ENCODE measurements at places on chromosomes 16 and 17.

- no peak for DNase-seq
Measured at GRCh38 chr16:7361416-7362129, 28.9 kb downstream of the RBFOX1 start.

- no peak for DNase-seq
Measured at GRCh38 chr17:77936881-77937280, 21.6 kb upstream of the TNRC6C start.

DNA sequence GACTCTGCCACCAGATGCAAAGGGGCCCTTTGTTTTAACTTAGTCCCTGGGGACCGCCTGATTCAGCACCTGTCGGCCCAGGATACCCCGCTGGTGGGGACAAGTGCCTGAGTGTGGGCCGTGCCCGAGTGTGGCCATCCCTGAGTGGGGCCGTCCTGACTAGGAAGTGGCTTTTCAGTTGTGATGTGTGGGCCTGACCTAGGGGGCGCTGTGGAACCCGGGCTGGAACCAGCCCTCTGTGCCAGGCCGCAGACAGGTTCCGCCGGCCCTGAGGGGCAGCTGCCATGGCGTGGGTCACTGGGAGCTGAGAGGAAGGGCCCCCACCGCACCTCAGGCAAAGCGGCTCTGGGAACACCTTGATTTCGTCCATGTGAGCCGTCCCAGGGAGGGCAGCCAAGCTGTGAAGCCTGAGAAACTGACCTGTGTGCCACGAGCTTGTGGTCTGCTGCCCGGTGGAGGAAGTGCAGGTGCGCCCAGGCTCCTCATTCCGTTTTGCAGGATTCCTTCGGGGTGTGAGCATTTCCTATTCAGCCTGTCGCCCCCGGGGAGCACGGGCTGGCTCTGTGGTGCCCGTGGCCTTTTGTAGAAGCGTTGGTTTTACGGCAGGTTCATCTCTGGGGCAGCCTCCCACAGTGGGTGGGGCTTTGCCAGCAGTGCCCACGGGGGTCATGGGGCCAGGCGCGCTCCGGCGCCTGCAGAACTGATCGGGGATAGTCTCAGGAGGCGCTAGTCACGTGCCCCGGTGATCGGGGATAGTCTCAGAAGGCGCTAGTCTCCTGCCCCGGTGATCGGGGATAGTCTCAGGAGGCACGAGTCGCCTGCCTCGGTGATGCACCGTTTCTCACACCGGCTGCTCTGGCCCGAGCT is 5.3 kb downstream of the RPL13 start:
- DNase-seq: peak; percentile 46

DNA sequence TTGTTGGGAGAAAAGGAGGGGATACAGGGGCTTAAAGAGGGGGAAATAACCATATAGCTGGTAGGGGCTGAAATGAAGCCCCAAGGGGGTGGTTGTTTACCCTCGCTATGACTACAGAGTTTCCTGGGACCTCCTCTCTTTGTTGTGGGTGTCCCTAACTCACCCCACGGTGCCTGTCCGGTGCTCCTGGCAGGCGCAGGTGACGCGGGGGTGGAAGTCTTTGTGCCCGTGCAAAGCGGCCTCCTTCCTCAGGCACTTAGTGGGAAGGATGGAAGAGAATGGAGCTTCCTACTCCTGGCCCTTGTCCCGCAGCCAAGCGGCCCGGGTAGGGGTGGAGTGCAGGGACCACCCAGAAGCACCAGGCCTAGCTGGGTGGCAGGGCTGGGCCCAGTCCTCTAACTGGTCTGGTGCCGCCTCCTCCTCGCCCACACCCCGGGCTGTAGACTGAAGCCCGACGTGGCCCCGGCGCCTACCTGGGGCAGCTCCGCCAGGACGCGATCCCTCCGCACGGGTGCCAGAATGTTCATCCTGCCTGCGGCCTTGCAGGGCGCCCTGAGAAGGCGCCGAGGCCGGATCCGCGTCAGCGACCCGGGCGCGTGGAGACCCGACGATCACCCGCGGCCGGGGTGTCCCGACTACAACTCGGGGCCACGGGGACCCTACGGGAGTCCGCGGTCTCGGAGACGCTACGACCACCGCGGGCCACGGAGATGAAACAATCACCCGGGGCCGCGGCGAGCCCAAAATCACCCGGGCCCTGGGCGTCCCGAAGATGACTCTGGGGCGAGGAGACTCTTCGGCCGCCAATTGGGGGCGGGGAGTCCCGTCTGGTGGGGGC is 709 bp downstream of the RAB34 start:
- peak; percentile 74 for DNase-seq

- DNase-seq: no peak
Measured at GRCh38 chr16:69563605-69564580, 1.9 kb upstream of the NFAT5 start.

DNA sequence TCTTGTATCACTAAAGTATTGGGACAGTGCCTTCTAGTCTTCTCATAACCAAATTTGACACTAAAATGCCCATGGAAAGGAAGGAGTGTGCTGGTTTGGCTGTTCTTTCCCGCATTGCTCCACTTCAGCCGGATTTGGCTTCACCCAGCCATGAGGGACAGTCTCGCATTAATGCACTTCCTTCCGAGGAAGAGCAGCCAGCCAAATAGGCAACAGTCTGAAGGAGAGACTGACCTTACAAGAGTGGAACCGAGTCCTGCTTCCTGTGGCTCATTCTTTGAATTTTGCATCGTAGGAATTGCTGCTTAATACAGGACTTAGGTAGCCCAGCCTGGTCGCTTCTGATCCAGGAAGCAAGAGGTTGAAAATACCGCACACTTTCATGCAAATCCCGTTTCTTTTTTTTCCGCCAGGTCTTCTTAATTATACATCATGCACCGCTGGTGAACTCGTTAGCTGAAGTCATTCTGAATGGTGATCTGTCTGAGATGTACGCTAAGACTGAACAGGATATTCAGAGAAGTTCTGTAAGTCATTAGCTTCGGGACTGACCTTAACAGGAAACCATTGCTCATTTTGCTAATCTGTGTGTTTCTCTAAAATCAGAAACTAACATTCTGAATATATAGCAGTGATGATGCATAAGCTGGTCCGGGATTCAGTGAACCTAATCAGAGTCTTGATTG is 38.2 kb downstream of the CLEC16A start:
- peak; percentile 72 for DNase-seq

GRCh38 chr16:85610446-85611193 is 2.5 kb upstream of the GSE1 start:
- DNase-seq: peak; percentile 91

DNA sequence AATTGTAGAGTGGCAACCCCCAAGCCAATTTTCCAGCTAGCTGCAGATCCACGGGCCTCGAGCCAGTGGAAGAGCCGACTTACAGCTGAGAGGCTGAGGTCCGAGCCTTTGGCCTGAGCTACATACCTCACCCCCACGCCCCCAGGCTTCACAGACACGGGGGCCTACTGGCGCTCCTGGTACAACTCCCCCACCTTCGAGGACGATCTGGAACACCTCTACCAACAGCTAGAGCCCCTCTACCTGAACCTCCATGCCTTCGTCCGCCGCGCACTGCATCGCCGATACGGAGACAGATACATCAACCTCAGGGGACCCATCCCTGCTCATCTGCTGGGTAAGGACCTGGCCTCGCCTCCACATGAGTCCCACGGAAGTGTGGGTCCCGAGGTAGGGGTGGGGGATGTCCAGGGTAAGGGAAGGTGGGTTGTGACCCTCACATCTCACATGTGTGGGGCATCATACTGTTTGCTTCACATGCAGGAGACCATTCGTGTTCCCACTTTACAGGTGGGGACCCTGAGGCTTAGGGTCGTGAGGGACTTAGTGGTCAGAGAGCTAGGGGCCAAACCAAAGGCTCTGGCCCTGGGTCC is 3.4 kb downstream of the ACE start:
- DNase-seq: no peak

DNA sequence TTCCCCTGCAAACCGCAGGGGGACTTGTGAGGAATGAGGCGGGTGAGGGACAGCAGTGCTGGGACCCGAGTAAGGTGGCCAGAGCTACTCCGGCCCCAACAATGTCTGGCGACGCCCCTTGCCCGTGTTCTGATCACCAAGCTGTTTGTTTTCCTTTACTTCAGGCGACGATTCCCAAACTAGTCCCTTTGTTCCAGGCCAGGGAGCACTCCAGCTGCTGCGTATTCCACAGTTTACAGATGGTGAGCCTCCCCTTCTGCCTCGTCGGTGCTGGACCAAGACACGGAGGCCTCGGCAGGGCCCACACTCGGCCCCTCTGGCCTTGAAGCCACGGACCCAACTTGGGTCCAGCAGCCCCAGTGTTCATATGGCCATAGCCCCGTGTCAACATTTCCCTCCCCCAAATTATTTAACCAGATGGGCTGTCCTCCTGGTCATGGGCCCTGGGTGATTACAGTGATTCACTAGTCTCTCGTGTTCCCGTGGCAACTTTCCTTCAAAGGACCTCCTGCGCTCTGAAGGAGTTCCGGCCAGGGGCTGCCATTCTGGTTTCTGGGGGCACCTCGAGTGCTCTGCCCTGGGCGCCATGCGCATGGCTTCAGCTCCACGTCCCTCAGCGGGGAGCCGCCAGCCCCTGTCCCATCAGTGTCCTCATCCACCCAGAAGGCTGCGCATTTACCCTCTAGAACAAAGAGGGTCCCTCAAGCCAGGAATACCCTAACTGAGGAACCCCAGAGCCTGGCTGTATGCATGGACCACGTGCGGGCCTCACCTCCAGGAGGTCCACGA is 24.8 kb upstream of the MTSS2 start:
- DNase-seq: no peak

GRCh38 chr17:16352667-16353316 is 477 bp downstream of the CENPV start:
- DNase-seq: peak; percentile 65

- no peak for DNase-seq
Measured at GRCh38 chr16:82752172-82752571, 125.4 kb downstream of the CDH13 start.

GRCh38 chr17:79612468-79613194 is 1.8 kb upstream of the RBFOX3 start:
- DNase-seq: peak; percentile 52

DNA sequence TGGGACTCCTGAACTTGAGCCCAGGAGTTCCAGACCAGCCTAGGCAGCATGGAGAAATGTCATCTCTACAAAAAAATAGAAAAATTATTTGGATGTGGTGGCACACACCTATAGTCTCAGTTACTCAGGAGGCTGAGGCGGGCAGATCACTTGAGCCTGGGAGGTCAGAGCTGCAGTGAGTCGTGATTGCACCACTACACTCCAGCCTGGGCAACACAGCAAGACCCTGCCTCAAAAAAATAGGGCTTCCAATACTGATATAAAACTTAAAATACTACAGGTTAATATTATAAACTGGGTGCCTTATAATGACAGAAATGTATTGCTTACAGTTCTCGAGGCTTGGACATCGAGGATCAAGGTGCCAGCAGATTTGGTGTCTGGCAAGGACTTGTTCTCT is 10.6 kb downstream of the CES2 start:
- DNase-seq: no peak

DNA sequence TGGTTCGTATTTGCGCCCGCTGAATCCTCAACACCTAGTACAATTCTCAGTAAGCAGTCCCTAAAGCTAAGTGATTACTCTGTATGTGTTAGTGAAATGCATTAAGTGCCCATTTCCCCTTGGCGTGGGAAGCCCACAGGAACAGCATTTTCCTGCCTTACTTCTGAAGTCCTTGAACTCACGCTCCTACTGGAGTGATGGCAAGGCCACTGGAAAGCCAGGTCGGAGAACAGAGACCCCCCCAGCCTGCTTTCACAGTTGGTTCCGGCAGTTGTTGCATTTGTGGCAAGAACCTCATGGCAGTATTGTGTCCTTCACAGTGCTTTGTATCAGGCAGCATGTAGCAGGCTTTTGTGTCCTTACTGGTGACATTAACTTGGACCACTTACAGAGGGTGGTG is 340.7 kb downstream of the CDH13 start:
- no peak for DNase-seq

DNA sequence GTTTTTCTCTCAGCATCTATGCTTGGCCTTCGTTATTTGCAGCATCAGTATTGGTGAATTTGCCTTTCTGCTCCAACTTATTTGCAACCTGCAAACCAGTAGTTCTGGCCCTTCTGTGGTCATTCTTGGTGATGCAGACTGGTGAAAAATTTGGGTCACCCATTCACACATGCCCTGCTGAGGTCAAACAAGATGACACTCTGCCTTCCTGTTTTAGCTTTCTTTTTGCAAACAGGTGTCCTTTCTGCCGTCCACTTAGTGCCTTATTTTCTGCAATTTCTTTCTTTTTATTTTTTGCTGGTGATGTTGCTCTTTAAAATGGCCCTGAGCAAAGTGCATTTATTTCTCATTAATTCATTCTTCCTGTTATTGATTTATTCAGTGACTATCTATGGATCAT is 31.3 kb downstream of the PLCG2 start:
- no peak for DNase-seq

GRCh38 chr17:61250335-61250890 is 149.2 kb upstream of the TBX2 start:
- DNase-seq: no peak

DNA sequence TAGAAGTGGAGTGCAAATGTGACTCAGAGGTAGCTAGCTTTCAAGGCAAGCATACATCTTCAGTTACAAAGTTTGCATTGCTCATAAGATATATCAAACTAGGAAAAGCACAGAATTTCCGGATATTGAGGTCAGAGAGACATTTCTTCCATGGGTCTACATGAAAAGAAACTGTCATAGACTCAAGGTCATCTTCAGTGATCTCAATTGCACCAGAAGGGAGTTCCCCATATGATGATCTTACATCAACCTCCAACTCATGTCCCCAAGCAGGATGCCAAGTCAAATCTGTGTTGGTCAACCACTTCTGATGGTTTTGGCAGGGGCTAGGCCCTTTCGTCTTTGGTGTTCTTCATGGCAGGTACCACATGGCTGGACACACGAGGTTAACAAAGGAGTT is 459.9 kb upstream of the MAF start:
- DNase-seq: no peak

DNA sequence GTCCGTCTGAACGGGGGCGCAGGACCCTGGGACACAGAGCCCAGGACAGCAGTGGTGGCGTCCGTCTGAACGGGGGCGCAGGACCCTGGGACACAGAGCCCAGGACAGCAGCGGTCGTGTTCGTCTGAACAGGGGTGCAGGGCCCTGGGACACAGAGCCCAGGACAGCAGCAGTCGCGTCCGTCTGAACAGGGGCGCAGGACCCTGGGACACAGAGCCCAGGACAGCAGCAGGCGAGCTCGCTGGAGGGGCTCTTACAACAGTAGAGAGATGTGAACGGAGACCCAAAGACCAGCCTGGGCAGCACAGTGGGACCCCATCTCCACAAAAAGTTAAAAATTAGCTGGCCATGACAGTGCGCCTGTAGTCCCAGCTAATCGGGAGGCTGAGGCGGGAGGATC is 40.7 kb downstream of the LMF1 start:
- no peak for DNase-seq
